ENCODE measurements at places on chromosomes 7 and 10.
A peak's percentile ranks its signal among the peaks of the same experiment; 100 is the strongest.

- no peak for DNase-seq
Measured at GRCh38 chr7:33725111-33726025, 180.0 kb upstream of the BMPER start.

DNA sequence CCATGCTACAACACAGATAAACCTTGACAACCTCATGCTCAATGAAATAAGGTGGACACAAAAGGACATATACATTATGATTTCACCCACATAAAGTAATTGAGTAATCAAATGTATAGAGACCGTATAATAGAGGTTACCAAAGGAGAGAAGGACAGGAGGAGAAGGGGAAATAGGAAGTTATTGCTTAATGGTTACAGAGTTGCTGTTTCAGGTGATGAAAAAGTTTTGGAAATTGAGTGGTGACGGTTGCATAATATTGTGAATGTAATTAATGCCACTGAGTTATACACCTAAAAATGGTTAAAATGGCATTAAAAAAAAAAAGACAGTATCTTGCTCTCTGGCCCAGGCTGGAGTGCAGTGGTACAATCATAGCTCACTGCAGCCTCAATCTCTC is 1.5 kb upstream of the OGDH start:
- no peak for DNase-seq

- DNase-seq: no peak
Measured at GRCh38 chr7:12898004-12898403, 210.6 kb downstream of the ARL4A start.

DNA sequence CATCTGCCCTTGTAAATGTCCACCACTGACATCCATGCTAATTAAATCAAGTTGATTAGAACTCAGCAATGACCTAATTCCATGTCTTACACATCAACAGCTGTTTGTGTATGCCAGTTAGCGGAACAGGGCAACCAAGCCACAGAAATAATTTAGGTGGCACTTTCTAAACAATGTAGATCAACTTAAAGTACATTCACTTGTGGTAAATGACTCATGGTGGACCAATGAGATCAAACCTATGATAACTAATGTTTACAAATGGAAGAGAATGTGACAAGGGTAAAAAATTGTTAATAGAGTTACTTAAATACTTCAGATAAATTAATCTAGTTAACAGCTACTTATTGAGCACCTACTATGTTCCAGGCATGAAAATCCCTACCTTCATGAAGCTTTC is 63.1 kb upstream of the ICA1 start:
- DNase-seq: no peak

GRCh38 chr10:11245510-11245909 is 227.8 kb downstream of the CELF2 start:
- no peak for DNase-seq

- DNase-seq: peak; percentile 49
Measured at GRCh38 chr7:99380032-99380822, 5.7 kb downstream of the ARPC1B start.

DNA sequence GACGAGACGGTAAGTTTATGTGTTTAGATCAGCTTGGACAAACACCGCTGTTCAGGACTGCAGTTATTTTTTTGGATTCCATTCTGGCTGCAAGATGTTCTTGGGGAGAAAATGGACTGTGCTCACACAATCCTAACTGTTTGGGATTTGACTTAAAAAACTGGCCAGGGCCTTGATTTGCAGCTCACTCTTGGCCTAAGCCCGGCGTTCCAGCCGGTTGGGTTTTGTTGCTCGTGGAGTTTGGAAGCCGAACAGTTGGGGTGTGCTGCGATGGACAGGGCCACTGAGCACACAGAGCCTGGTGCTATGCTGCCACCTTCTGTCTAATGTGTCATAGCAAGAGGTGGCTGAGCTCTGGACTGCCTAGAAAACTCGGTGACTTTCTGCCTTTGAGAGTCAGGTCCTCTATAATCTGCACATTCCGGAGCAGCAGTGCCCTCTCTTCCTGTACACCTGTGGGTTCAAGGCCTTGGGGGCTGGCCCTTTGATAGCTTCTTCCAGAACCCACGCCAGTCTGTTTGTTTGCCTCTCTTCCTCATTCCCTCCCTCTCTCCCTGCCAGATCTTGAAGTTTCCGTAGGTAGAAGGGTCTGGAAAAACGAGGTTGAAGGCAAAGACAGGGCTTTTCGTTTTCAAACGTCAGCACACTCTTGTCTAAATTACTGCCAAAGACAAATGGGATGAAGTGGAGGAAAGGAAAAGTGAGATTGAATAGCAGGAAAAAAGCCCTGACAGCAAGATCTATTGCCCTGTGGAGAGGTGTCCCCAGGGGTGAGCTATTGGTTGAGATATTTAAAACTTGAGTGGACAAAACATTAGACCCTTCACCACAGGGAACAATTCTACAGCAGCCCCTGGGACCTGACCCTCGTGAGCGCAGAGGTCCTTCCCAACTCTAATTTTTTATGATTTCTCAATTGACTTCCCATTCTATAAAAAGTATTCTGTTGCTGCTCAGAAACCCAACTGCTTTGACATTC is 167.5 kb upstream of the HABP2 start:
- peak; percentile 77 for DNase-seq

DNA sequence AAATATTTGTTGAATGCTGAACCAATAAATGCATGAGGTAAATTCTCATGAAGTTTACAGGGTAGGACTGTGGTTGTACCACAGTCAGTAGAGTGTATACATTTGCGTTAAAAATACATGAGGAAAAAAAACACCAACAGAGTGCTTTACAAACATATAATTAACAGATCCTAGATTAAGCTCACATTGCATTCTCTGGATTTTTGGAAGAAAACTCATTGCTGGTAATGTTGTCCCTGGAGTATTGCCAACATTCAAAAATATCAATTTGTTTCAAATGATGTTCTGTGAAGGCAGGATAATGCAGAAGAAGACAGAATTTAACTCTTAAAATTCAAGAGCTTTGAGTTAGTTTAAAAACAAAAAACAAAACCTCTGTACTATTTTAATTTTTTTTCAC is 95.5 kb downstream of the MBL2 start:
- no peak for DNase-seq

- DNase-seq: peak; percentile 47
Measured at GRCh38 chr7:129376778-129377700, 57.2 kb upstream of the STRIP2 start.

DNA sequence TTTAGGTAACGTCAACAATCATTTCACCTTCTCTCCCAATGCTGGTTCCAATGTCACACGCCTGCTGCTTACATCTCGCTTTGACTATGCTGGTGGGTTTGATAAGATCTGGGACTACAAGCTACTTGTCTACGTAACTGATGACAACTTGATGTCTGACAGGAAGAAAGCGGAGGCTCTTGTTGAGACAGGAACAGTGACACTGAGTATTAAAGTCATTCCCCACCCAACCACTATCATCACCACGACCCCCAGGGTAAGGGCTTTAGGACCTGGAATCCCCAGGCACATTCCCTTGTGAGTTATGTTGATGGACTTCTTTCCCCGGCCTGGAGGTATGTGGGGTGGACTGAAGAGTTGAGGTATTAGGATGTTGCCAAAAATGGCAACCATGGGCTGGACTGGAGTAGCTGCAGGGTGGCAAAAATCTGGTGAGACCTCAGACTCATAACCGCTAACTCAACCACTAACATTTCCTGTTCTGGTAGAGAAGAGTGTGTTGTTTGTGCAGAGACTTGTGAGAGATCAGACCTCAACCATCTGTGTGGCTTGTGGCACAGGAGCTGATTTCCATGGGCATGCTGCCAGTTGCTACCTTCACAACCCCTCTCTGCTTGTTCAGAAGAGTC is 59.2 kb downstream of the CDHR3 start:
- DNase-seq: peak; percentile 79

Data from activated CD8-positive, alpha-beta T cell treated with anti-CD3 and anti-CD28 coated beads, Interleukin-2, amount 10 ng/mL, durations not matched to agents 7 days and 5 days (primary cell).